ENCODE measurements at places on chromosomes 11 and 22.

DNA sequence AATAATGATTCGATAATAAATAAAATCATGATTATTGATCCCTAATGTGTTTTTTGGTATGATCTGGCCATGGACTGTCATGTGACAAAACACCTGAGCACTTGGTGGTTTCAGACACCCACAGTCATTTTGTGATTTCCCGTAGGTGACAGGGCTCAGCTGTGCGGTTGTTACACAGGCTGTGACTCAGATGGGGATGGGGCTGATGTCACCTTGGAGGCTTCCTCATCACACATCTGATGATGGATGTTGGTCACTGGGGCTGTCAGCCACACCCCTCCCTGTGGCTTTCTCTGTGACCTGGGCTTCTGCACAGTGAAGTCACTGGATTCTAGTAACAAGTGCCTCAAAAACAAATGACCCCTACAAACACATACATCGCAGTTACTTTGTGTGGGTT, 995.1 kb downstream of the BRD1 start:
- no peak for DNase-seq

DNA sequence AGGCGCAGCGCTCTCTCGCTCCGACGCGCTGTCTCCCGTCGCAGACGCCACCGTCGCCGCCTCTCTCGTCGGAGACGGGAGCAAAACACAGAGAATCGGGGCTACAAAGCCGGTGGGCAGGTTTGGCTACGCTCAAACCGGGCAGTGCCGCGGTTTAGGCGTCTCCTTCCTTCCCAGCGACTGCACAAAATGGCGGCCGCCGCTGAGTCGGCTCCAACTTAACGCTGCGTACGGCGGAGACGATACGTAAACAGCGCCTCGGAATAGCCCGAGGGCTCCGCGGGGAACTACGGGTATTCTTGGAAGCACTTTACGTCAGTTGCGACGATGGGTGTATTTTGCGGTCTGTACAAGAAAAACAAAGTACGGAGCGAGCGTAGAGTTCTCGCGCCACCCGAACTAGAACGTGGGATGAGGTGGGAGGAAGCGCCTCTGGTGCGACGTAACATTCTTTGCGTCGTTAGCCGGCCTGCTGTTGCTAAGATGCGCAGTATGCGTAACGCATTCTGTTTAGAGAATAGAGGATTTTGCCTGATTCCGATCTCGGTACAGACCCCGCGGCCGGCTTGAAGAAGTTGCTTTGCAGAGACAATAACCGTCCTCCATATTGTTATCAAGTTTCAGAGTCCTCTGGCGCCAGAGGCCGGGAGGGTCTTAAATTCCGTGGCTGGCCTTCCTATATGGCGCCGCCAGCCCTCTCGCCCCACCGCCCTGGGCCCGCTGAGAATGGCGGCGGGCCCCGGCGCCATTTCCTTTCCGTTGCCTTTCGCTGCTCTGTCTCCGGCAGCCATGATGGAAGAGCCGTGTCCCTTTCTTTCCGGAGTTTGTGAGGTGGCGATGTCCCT, at the start of gene DDX17:
Gene DDX17 (minus strand): TSS at position 194 of the 845 bp plus-strand sequence.
- DNase-seq = peak; percentile 93

DNA sequence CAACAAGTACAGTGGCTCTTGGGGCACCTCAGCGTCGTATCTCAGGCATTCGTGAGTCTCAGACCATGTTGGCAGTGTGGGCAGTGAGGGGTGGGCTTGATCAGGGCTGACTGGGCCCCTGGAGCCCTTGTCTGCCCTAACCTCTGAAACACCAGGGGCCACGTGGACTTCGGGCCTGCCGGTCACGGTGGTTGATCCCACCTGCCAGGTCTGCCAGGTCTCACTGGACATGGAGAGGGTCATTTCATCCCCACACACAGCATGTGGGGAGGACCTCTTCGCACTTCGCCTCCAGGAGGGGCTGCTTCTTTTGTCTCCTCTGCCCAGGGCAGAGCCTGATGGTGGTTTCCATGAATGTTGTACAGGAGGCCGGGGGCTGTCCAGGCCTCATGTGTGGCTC, 77.1 kb downstream of the MPPED1 start:
- DNase-seq = no peak

GRCh38 chr11:126871792-126872191, 128.8 kb downstream of the KIRREL3 start:
- DNase-seq = no peak

- DNase-seq = no peak
These were observed 47.1 kb upstream of the UCP3 start for GRCh38 chr11:74055938-74056337.

- no peak for DNase-seq
These were observed 37.1 kb upstream of the CREB3L1 start for GRCh38 chr11:46240371-46240770.

- DNase-seq = no peak
These were observed 684.7 kb downstream of the TBC1D22A start for GRCh38 chr22:47446821-47447810.

DNA sequence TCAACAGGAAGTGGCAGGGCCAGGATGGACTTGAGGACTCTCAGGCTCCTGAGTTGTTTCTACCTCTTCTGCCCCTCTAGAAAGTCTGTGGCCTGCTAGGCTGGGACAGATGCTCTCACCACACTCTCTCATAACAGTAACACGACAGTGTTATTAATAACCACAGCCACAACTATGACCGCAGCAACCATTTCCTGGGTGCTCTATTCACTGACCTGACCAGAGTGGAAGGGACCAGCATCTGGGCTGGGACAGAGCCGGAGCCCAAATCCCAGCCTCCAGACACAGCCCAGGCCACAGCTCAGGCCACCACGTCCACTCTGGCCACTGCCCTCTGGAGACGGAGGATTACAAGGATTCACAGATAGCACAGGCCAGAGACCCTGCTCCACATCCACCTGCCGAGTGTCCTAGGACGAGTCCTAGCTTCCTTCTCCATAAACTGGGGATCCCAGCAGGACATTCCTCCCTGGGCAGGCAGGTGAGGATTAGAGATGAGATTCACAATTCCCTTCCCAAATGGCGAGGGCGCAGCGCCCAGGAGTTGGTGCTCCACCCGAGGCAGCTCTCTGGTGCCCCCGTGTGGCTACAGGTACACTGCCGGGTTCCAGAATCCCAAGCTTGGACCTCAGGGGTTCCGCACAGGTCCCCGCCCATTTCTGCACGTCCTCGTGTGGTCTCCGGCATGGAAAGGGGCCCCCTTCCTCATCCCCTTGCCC, 7.1 kb downstream of the PNPLA5 start:
- DNase-seq = peak; percentile 26

- no peak for DNase-seq
These were observed 169.3 kb upstream of the E2F8 start for GRCh38 chr11:19410032-19410431.

- DNase-seq = no peak
These were observed 124.2 kb downstream of the MIAT start for GRCh38 chr22:26781596-26781995.

- DNase-seq = no peak
These were observed 56.0 kb downstream of the JAM3 start for GRCh38 chr11:134124660-134125451.

DNA sequence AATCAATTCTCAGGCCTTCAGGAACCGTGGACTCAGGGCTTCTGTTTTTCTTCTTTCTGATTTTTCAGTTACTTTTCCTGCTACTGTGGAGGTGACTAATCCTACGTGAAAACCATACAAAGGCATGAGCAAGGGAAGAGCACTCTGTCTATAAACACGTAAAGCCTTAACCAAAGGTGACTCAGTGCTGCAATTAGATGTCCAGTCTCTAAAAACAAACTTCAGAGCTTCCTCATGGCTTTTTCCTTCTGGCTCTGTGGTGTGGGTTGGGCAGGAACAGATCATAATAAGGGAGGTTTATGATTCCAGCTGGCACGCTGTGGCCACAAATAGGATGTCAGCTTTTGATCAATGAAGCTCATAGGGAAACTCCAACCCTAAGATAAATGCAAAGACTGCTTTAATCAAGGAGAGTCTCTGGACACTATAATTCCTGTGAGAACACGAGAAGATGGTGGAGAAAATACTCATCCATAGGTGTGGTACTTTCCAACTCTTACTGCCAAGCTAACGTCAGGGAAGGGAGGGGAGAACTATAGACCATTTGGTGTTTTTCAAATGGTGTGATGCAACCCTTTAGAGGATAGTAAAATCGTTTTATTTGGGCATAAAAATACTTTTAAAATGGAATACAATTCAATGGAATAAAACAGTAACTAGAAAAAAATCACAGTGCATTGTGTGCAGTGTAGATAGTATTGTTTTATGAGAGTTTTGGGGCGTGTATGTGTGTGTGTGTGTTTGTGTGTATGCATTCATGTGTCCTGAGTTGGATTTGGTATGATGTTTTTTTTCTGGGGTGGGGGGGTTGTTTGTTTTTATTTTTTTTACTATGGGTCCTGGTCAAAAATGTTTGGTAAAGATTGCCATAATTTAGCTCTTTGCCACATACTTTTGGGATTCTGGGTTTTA, at the start of gene NXPE2:
Gene NXPE2 (plus strand): TSS at position 403 of the 912 bp plus-strand sequence. CDS start 49 bp downstream, at position 452.
- no peak for DNase-seq

DNA sequence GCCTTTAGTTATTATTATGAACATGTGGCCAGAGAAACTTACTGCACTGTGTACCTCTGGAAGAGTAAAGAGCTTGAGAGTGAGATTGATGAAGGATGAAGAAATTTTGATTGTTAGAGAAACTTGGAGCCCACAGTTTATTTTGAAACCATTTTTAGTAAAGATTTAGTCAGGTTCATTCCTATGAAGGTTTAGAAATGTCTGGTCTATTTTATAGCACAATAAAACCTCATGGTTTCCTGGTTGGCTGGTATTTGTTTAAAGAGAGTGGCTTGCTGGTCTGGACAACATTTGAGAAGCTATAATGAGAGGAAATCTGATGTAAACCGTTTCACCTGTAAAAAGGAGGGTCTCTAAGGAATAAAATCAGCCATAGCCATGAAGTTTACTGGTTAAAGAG, 8.8 kb upstream of the PDE3B start:
- no peak for DNase-seq

DNA sequence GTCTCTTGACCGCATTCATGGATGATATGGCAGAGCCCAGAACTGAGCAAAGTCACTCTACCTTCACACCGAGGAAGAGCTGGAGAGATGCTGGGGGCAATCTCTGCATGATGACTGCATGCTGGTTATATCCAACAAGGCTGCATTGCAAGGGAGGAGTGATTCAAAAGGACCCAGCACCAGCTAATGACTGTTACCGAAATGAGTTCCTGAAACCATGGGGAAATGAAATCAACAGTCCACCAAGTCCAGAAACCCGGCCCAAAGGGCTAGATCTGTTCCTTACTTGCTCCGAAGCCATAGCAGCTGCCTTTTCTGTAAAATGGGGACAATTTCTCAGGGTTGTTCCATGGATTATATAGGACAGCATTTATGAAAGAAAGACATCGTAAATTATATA, 1.2 kb upstream of the SMIM35 start:
- DNase-seq = no peak

- DNase-seq = no peak
These were observed 10.0 kb upstream of the PEX26 start for GRCh38 chr22:18067548-18068341.

DNA sequence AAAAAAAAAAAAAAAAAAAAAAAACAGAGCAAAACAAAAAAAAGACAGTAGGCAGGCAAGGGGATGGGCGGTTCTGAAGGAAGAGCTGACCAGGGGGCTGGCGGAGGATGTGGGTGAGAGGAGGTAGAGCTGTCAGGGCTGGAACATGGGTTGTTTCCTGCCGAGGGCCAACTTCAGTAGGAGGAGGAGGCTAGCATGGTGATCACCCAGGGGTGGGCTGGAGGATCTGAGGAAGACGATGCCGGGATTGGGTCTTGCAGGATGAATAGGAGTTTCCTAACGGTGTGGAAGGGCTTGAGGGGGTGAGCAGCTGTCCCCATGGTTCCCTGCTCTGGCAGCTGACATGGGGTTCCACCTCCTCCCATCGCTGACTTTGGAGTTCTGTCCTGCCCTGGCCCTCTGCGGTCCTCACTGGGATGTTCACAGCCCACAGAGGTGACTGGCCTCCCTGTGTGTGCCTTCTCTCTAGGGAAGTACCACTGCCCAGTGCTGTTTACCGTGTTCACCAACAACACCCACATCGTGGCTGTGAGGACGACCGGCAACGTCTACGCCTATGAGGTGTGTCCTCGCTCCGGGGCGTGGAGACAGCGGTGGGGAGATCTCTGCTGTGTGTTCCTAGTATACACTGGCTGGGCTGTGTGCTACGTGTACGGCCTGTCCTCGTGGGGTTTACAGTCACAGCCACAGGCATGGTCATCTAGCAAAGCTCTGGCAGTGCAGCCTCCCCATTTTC, 15.2 kb downstream of the PPIL2 start:
- no peak for DNase-seq

GRCh38 chr11:112225753-112226061, 521 bp upstream of the PTS start:
- DNase-seq = peak; percentile 17

GRCh38 chr11:125588505-125588904, 4.1 kb upstream of the STT3A start:
- no peak for DNase-seq

GRCh38 chr22:22048981-22049531, 66.5 kb upstream of the TOP3B start:
- no peak for DNase-seq

- no peak for DNase-seq
These were observed 58.4 kb downstream of the NTM start for GRCh38 chr11:131428853-131429252.

- no peak for DNase-seq
These were observed 214.6 kb downstream of the NTM start for GRCh38 chr11:131584785-131585592.

DNA sequence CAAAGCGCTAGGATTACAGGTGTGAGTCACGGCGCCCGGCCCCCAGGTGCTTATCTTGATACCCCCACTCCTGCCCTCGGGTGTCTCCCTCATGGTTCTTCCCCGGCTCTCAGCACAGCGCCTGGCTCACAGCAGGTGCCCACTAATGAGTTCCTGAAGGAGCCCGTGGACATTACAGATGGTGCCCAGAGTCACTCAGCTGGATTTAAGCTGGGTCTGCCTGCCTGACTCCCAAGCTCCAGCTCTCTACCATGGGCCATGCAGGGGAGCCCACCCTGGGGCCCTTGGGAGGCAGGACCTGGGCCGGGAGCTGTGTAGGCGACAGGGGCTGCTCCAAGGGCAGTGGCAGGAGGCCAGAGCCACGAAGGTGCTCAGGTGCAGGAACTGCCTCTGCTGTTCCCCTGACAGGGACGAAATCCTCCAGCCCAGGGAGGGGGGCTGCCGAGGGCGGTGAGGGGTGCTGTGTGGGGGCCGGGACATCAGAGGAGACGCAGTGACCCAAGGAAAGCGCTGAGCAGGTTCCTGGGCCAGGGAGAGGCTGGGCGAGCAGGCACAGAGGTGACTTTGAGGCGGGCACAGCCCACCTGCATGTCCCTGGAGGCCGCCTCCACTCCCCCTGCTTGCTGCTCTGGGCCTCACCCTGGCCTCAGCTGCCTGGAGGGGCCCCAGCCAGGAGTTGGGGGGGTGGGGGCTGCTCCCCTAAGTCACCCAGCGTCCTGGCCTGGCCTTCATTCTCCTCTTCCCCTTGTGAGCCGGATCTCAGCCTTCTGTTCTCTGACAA, 14.6 kb upstream of the FLRT1 start:
- no peak for DNase-seq

DNA sequence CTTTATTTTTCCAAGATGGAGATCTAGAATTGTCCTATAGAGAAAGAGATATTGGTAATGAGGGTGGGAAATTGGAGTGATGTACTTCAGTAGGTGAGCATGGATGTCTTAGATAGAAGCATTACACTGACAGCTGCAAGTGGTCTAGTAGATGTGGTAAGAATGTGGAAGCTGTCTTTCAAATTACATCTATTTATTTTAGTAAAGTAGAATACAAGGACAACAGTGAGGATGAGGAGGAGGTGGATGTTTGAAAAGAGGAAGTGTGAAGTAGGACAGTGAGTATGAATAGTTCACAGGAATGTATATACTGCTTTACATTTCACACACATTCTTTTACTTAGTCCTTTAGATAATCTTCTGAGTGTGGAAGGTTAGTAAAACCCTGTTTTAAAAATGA, 64.2 kb downstream of the HIPK3 start:
- DNase-seq = no peak

GRCh38 chr11:1202776-1203504, 19.9 kb upstream of the MUC5B start:
- peak; percentile 34 for DNase-seq

All from COR-L47 (cell line).